Progenitor cell of endocrine pancreas (in vitro differentiated cells): ENCODE measurements at places on chromosomes 11 and 22. TPM values are rescaled to one million over a fixed set of nuclear protein-coding genes. Genes with fewer than 3 reads are reported as not detected.

CREBZF gene
- total RNA-seq = 66.3 and 66.7 TPM in 2 replicates

IGF2 gene
- 4,678 and 5,100 TPM in 2 replicates for total RNA-seq

AQP11 gene
- 2.2 and 2.3 TPM in 2 replicates for total RNA-seq

KCNQ1OT1 gene
- total RNA-seq = 18.0 and 18.7 TPM in 2 replicates

DNA sequence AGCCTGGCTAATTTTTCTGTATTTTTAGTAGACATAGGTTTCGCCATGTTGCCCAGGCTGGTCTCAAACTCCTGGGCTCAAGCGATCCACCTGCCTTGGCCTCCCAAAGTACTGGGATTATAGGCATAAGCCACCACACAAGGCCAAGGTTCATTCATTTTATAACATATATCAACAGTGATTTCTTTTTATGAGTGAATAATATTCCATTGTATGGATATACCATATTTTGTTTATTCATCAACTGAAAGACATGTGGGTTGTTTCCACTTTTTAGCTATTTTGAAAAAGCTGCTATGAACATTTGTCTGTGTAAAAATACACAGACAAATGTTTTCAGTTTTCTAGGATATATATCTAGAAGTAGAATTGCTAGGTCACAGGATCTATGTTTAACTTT, 116.0 kb downstream of the MRTFA start:
- DNase-seq = no peak

GRCh38 chr22:19814428-19814827, 40.2 kb downstream of the GNB1L start:
- DNase-seq = no peak

- no peak for DNase-seq
Observed at GRCh38 chr11:73555615-73556014, 42.3 kb downstream of the FAM168A start.

DNA sequence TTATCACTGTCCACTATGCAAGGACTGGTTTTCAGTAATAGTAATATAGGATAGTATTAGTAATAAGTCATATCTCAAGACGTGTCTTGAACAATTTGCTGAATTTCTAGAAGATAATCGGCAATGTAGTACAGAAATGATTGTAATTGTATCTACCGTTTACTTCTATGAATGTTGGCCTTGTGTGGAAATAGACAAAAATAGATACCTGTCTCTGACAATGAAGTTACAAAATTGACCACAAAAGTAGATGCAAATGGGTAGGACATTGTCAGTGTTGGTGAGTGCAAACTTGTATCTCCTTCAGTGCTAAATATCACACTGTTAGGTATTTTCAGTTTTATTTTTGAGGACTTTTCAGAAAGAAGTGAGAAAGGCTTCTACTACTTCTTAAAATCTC, 43.1 kb downstream of the SVIP start:
- DNase-seq = no peak

- DNase-seq = no peak
Observed at GRCh38 chr11:100080821-100081220, 606.3 kb upstream of the ARHGAP42 start.

DNA sequence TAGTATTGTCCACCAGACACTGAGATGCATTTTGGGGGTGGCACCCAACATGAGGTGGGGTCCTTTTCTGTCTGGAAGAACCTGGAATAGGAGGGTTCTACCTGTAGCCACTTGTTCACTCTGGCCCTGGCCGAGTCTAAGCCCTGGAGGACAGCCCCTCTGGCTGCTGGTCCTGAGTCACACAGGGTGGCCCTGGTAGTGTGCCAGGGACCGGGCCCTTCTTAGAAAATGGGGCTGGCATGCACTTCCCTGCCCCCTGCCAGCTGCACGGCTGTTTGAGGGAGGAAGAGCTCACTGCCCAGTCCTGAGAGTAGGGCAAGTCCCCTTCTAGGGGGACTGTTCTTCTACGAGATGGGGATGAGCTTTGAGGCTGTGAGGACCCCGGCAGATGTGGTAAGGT, 2.2 kb downstream of the PLCB3 start:
- DNase-seq = no peak

GRCh38 chr11:79358258-79358657, 82.6 kb downstream of the TENM4 start:
- no peak for DNase-seq

DNA sequence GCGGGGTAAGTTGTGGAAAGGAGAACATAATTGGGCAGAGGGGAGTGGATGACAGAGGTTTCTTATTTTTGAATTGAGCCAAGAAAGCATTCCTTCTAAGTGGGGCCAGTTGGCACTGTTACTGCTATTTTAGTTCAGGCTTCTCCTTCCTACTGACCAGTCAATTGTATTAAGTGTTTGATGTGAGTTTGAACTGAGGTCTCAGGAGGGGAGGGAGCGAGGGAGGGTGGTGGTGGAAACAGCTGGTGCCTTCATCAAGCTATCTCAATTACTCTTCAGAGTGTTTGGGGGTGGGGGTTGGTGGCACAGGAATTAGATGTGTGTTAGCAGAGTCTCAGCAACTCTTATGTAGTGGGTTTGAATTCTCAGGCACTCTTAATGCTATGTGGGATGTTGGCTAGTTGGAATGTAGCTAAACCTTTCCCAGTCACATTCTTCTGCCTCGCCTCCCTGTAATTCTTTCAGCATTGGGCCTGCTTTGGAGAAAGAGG, 14.5 kb downstream of the CTNND1 start:
- DNase-seq = no peak

GRCh38 chr11:57336111-57336666, 497 bp upstream of the SSRP1 start:
- DNase-seq = no peak

GRCh38 chr11:24709928-24710565, 213.2 kb downstream of the LUZP2 start:
- no peak for DNase-seq

GRCh38 chr11:103051981-103052380, 40.0 kb downstream of the DCUN1D5 start:
- no peak for DNase-seq

DNA sequence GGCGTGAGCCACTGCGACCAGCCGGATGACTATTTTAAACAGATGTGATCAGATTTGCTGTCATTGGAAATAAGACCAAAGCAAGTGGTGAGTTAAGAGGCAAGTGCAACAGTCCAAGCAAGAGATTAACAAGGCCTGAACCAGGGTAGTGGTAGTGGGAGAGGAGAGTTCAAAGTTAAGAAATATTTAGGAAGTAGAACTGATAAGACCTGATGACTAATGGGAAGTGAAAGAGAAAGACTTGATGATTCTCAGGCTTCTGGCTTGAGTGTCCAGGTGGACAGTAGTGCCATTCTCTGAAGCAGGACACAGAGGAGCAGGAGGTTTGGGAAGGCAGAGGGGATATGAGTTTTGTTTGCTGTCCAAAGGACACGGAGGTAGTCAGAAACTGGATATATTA, 7.2 kb downstream of the NDUFC2 start:
- DNase-seq = no peak

- no peak for DNase-seq
Observed at GRCh38 chr11:94741022-94741679, 27.0 kb upstream of the AMOTL1 start.

DNA sequence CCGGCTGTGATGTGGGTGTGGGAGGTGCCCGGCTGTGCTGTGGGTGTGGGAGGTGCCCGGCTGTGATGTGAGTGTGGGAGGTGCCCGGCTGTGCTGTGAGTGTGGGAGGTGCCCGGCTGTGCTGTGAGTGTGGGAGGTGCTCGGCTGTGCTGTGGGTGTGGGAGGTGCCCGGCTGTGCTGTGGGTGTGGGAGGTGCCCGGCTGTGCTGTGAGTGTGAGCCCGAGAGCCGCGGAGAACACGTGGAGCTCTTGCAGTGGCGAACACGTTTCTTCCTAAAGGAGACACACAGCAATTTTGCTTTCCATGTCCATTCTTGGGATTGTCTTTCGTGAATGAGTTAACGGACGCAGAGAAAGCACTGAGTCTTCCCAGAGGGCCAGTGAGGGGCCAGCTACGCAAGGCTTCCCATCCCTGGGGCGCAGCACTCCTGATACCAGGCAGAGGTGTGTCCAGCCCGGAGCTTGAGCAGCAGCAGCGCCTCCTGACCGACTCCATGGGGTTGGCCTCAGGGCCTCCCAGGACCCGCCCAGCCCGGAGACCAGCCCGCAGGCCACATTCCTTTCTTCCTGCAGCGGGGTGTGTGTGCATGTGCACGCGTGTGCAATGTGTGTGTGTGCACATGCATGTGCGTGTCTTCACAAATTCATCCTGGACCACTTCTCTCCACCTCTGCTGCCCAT, 245.0 kb upstream of the B3GAT1 start:
- no peak for DNase-seq

GRCh38 chr11:99277281-99277680, 256.5 kb downstream of the CNTN5 start:
- no peak for DNase-seq
